ENCODE measurements at places on chromosomes 1 and 21. TPM values are rescaled to one million over a fixed set of nuclear protein-coding genes. Genes with fewer than 3 reads are reported as not detected.

DNA sequence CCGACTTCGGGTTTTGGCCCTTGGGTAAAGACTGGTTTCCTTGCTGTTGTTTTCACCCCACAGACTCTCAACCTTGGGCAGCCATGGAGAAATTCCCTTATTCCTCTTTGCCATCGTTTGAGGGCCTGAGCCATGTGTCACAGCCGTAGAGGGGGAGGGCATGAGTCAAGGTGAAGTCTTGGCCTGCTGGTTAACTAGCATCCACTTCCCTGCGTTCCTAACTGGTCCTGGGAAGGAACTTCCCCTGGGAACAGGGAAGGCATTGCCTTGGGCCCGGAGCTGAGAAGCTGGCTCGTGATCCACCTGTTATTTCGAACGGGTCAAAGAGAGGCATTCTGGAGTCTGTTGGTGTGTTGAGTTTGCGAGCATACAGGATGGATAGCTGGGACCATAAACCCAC, 464.9 kb downstream of the CAMTA1 start:
- no peak for DNase-seq

DNA sequence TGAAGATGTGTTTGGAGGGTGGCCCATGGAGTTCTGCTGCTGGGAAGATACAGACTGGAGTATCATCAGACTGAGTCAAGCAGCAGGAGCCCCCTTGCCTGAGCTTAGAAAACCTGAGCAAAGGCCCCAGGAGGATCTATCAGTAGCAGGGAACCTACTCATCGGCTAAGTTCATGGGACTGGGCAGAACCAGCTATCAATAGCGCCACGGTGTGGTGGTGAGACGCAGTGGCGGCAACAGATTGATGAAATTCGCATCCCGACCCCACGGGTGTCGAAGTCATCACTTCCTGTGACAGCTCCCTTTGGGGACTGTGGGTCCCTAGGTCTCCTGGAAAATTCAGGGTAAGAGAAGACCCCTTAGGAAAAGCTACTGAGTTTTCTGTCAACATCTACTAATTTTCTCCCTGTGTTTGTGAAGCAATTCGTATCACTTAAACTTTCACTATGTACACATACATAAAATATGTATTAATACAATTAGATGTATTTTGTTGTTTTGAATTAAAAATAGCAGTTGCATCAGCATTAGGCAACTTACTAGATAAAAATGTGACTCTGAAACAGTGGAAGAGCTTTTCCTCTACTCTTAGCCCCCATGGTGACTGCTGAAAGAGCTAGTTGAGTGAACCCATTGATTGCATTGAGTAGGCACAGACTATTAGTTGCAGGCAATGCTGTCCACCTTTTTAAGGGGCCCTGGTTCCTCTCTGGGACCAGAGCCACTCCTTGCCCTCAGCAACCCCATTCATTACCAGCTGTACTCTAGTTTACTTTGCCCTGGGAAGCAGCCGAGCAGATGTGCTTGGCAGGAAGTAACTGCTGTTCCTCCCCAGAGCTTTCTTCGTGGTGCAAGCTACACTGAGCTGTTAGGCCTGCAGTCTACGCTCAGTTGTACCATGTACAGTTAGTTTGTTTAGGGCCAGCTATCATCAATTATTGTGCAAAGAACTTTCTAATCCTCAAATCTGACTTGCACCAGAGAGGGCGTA, 7.3 kb upstream of the CACNA1S start:
- DNase-seq = peak; percentile 67

- no peak for DNase-seq
Measured at GRCh38 chr1:236657398-236657797, 28.9 kb upstream of the ACTN2 start.

DNA sequence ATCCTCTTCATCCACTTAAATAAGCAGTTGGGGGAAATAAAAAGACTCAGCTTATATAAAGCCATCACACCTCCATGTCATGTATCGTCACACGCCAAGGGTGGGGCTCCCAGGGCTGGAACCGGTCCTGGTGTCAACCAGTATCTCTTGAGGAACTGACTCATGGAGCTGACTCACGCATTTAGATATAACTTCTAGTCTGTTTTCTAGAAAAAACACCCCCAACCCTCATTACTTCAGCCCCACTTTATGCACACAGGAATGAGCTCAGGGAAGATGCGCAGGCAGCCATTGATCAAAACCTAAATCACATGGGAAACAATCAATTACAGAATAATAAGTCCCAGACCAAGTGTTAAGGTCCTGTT, 6.9 kb upstream of the IL22RA1 start:
- no peak for DNase-seq

GRCh38 chr1:221747839-221748238, 6.0 kb upstream of the DUSP10 start:
- DNase-seq = no peak

DNA sequence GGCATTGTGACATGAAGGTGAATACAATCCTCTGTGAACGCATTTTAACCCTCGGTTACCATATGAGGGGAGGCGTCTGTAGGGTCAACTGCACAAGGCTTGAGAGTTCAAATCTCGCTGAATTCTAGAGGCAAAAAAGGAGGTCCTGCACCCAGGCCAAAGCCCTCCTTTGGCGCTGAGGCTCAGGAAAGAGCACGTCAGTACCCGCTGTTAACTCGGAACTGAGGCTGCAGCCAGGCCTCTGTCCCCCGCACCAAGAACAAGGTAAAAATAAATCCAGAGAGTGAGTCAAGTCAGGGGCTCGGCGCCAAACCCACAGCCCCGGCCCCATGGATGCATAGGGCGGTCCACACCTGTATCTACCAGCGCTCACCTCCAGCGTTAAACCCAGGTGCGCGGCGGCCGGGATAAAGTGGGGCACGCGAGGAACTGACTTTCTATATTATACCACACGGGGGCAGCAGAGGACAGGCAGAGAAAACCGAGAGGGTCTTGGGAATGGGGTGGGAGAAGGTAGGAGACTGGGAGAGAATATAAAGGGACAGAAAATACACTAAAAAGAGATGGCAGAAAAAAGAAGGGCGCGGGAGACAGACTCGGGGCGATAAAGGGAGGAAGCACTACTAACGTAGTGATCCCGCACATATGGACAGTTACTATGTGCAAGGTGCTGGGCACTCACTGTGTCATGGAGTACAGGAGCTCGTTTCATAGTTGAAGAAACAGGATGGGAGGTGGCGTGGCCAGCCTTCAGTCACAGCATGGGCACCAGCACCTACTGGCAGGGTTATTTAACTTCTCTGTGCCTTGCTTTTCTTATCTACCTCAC, 54.9 kb downstream of the DMRTA2 start:
- no peak for DNase-seq

GRCh38 chr1:169456029-169456428, 28.8 kb upstream of the CCDC181 start:
- no peak for DNase-seq

- peak; percentile 81 for DNase-seq
Measured at GRCh38 chr1:20325844-20326420, 35.3 kb downstream of the VWA5B1 start.

DNA sequence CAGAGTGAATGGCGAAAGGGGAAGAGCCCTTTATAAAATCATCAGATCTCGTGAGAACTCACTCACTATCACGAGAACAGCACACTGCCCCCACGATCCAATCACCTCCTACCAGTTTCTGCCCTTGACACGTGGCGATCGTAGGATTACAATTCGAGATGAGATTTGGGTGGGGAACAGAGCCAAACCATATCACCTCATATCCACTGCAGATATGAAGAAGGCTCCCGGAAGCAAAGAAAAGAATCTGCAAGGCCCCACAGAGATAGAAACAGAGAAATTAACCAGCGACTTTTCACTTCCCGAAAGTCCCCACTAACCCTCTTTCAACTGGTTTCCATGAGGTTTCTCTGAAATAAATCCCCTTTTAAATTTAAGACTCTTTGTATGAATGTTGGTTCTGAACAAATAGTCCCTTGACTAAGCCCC, 86.2 kb upstream of the IRF2BP2 start:
- DNase-seq = no peak

- DNase-seq = no peak
Measured at GRCh38 chr1:119549719-119550132, 42.7 kb downstream of the HSD3B1 start.

- DNase-seq = no peak
Measured at GRCh38 chr1:238950784-238951183, 435.6 kb upstream of the CHRM3 start.

DNA sequence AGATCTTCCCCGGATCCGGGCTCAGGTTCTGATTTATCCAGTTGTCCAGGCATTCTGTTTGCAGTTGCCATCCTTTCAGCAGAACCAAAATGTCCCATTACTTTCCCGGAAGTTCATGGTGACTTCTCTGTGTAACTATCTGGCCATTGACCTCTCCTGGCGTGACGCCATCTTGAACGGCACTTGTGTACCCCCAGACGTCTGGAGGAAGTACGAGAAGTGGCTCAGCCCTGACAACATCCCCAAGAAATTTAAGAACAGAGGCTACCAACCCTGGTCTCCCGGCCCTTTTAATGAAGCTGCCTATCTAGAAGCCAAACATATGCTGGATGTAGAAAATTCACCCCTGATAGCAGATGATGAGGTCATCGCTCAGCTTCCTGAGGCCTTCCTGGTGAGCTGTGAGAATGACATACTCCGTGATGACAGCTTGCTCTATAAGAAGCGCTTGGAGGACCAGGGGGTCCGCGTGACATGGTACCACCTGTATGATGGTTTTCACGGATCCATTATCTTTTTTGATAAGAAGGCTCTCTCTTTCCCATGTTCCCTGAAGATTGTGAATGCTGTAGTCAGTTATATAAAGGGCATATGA, 22.4 kb downstream of the AADACL4 start:
- no peak for DNase-seq

DNA sequence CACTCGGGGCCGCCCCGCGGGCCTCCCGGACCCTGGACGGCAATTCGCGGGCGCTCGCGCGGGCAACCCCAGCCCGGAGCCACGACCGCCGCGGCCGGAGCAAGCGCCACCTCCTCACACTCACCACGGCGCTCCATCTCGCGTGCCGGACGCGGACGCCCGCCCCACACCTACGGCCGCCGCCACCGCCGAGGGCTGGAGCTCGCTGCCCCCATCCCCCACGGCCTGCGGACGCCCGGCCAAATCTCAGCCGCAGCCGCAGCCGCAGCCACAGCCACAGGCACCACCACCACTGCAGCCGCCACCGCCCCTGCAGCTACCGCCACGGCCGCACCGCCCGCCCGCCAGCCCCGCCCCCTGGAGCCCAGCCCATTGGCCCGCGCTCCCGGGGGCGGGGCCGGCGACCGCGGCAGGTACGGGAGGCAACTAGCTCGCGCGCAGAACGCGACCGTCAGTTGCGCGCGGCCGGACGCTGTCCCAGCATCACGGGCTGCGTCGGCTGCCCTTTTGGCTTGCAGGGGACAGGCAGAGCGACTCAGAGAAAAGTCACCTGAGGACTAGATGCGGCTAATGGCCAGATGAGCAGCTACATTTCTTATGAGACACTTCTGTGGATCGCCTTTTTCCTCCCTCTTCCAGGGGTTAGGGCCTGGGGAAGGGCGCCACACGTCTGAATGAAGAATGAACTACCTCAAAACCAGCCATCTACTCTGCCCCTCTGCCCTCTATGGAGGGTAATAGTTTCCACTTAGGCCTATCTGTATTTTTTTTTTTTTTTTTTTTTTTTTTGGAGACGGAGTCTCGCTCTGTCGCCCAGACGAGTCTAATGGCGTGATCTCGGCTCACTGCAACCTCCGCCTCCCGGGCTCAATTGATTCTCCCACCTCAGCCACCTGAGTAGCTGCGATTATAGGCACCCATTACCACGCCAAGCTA, at the start of gene ARHGAP29:
Gene ARHGAP29 (minus strand): TSS at position 294 of the 936 bp plus-strand sequence. CDS start 5,973 bp downstream, outside the sequence.
- peak; percentile 42 for DNase-seq

GRCh38 chr1:237736372-237737029, 154.2 kb downstream of the ZP4 start:
- DNase-seq = no peak

GRCh38 chr1:114861384-114861783, 6.7 kb downstream of the SYCP1 start:
- DNase-seq = no peak

TSPEAR gene
- 4.1 TPM for total RNA-seq

ANGPTL1 gene
- total RNA-seq = 104 TPM

MEGF6 gene
- 62.5 TPM for total RNA-seq

FCGR1A gene
- 3.3 TPM for total RNA-seq

MAB21L3 gene
- 1.4 TPM for total RNA-seq
